Bronchial smooth muscle cell (primary cell): ENCODE measurements at places on chromosomes 7 and 10. TPM values are rescaled to one million over a fixed set of nuclear protein-coding genes. Genes with fewer than 3 reads are reported as not detected.

SPDYE16 gene
- total RNA-seq: under 0.01 and 0.26 TPM in 2 replicates

BMPR1A gene
- total RNA-seq: 41.3 and 47.3 TPM in 2 replicates

CTAGE6 gene
- under 0.01 and 0.17 TPM in 2 replicates for total RNA-seq

HTR5A gene
- total RNA-seq: not detected in 2 replicates

OR6V1 gene
- not detected in 2 replicates for total RNA-seq

PTPN20 gene
- total RNA-seq: under 0.01 and 0.09 TPM in 2 replicates

CCL24 gene
- not detected in 2 replicates for total RNA-seq

DYDC1 gene
- not detected in 2 replicates for total RNA-seq

GHRHR gene
- not detected in 2 replicates for total RNA-seq

PAX4 gene
- total RNA-seq: not detected in 2 replicates

THSD7A gene
- total RNA-seq: 0.17 and 1.1 TPM in 2 replicates
